Activated T-cell treated with anti-CD3 and anti-CD28 coated beads, Interleukin-2, amount 50 U/mL, for 4 hours (primary cell): ENCODE measurements at places on chromosomes 13 and 19.

DNA sequence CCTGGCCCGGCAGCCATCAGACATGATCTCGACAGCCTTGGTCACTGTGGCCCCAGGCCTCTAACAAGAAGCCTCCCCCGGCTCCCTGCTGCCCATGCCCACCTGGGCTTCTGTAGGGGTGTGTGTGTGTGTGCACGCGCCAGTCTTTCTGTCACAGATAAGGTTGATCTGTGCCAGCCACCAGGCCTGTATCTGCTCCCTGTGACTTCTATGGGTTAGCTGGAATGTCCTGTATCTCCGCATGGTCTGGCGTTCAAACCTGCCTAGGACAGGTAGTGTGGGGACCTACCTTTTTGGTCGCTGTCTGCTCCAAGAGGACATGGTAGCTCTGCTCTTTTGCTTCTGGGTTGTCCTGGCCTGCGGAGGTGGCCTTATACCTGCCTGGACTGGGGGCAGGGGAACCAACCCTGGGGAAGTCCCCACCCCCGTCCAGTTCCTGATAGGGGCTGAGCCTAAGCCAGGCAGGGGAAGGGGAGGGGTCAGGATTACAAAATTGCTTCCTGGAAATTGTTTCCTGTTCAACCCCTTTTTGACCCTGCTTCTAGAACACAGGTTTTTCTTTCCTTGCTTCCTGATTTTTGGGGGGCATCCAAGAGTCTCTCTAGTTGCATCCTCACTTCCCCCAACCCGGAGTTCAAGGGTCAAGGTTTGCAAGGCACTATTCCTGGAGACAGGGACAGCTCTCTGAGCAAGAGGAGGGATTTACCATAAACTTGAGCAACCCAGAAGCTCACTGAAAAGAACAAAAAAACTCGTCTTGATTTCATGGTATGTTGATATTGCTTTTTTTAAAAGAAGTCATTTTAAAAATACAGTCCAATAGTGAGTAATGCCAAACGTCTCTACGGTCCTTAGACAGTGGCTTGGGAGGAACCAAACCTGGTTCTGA is at the start of gene LRG1:
Gene LRG1, minus strand, starts transcription at position 344 of the 889 bp plus-strand sequence. Its CDS starts 23 bp downstream, at position 321.
- DNase-seq, result no peak

DNA sequence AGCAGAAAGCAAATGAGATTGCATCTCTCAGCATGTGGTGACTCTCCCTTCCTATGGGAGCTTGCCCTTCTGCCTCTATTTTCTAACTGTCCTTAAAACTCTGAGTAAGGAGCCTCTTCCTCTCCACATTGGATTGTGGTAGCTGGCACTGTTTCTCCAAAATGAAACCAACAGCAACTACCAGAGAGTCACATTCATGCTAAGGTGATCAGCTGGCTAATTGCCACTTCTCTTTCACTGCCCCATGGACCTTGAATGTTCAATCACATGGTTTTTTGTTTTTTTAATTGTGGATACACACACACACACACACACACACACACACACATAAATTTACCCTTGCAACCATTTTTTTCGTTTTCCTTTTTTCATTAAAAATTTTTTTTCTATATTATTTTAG is 154.7 kb upstream of the TSC22D1 start:
- no peak for DNase-seq

DNA sequence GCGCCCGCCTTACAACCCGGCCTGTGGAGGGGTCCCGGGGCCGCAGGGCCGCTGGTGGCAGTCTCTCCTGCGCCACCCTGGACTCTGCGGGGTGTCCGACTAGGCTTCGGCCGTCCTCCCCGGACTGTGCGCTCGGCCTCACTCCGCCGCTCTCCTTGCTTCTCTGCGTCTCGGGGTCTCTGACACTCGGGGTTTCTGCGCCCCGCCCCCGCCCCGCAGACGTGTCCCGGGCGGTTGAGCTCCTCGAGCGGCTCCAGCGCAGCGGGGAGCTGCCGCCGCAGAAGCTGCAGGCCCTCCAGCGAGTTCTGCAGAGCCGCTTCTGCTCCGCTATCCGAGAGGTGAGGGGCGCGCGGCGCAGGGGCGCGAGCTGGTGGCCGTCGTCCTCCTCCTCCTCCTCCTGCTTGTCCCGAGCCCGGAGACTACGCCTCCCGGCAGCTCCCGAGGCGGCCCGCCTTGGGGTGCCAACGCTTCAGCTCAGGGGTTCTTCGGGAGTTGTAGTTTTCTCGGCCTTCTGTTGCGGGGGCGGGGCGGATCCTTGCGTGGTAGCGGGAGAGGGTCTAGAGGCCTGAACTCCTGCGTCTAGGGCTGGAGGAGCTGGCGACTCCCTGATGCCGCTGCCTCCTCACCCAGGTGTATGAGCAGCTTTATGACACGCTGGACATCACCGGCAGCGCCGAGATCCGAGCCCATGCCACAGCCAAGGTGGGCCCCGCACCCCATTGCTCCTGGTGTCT is 627 bp downstream of the LIN7B start:
- peak; percentile 52 for DNase-seq

DNA sequence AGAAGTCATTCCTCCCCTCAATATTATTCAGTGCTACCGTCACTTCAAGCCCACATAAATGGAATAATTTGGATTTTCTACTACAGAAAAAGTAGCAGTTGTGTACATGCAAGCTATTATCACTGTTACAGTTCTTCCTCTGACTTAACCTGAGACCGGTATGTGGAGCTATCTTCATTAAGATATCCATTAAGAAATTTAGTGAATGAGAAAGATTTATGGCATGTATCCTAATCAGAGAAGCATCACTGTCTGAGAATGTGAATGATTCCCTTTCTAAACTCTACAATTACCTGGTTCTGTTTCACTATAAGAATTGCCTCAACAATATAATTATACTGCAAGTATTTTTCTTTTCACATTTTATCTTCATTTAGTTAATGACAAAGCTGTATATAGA is 278.7 kb downstream of the KLF5 start:
- DNase-seq, result no peak

GRCh38 chr13:112967686-112968379 is 1.2 kb upstream of the MCF2L start:
- no peak for DNase-seq

GRCh38 chr13:69496981-69497380 is 610.6 kb upstream of the ATXN8OS start:
- no peak for DNase-seq

DNA sequence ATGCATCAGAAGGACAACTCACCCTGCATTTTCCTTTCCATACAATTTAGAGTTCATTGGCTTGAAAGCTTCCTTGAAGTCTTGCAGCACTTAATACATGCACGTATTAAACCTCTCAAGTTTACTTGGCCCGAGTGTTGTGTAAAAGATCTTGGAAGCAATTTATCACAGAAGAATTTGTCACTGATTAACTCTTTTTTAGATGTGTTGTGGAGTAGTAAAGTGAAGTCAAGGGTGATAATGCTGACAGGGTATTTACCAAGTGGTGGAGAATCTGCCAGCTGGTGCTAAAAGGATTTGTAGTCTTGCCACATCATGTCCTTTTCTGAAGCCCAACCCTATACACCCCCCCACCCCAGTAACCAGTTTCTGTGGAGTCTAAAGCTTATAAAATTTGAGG is 421.0 kb upstream of the MIR17HG start:
- no peak for DNase-seq

GRCh38 chr13:73596382-73596781 is 537.6 kb downstream of the KLF5 start:
- no peak for DNase-seq

- DNase-seq, result peak; percentile 54
These were observed at the start of gene SYT5 for GRCh38 chr19:55179606-55180484. Gene SYT5, minus strand, starts transcription at chr19:55180289. Its CDS starts 1,248 bp downstream, at chr19:55179041.

DNA sequence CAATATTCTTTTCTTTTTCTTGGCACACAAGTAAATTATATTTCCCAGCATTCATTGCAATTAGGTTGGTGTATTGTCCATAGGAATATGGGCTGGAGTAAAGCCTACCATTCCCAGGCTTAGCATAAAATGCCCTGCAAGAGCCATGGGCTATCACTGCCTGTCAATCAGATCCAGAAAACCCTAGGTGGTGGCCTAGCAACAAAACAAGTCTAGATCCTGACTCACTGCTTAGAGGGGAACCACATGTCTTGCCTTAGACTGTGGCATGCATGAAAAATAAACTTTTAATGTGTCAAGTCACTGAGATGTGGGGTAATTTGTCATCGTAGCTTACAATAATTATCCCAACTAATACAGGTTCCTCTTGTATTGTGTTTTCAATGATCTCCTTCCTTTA is 16.2 kb downstream of the SOX21 start:
- no peak for DNase-seq

DNA sequence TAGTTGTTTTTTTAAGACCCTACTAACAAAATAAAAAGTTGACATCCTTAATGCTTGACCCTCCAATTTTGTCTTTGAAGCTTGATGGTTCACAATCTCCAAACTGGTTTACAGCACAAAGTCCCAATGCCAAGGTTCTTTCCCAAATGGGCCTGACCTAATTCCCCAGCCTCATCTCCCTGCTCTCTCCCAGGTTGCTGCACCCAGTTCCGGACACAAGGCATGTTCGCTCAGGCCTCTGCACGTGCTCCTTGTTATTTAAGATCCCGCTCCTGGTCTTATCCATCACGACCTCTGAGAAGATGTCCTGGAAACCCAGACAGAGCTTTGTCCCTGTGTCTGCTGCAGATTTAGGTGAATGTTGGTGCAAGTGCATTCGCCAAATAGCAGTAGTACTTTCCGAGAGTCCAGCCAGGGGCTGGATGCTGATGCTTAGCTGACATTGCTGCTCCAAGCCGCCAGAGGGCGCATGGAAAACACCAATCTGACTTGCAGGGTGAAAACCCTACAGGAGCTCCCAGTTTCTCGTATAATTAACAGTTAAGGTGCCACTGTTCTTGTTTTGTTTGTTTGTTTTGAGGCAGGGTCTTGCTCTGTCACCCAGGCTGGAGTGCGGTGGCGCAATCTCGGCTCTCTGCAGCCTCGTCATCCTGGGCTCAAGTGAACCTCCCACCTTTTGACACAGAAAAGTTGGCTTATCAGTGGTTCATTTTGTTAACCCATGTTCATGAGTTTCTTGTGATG is 18.5 kb downstream of the LYPD3 start:
- DNase-seq, result peak; percentile 80

- DNase-seq, result no peak
These were observed 39.1 kb downstream of the SLC7A9 start for GRCh38 chr19:32830231-32831014.

DNA sequence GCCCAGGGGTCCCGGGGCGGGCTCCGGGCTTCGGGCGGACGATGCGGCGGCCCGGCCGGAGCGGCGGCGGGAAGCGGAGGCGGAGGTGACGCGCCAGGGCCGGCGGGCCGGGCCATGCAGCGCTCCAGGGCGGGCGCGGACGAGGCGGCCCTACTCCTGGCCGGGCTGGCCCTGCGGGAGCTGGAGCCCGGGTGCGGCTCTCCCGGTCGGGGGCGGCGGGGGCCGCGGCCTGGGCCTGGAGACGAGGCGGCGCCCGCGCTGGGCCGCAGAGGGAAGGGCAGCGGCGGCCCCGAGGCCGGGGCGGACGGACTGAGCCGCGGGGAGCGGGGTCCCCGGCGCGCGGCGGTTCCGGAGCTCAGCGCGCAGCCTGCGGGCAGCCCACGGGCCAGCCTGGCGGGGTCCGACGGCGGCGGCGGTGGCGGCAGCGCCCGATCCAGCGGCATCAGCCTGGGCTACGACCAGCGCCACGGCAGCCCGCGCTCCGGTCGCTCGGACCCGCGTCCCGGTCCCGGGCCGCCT is 362 bp downstream of the WTIP start:
- DNase-seq, result no peak

DNA sequence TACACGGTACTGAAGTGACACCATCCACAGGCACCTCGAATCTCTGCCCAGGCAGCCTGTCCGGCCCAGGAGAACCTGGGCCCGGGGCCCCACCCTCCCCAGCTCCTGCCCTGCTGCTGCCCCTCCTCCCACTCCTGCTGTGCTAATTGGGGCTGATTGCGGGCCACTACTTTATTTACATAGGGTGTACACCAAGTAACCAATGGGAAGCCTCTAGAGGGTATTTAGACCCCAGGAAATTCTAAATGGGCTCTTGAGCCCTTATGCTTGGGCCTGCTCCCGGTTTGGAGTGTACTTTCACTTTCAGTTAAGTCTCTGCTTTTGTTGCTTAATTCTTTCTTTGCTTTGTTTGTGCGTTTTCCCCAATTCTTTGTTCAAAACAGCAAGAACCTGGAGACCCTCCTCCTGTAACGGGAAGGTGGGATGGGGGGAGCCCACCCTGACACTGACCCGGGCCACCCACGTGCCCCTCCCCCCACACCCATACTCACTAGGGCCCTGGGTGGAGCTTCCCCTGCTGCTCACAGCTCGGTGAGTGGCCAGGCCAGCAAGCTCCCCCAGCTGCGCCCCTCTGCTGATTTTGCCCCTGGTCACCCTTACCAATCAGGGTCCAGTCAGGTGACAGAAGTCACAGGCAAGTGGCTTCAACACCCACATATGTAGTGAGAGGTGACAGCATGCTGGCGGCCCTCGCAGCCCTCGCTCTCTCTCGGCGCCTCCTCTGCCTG is 9.4 kb downstream of the SCGB2B2 start:
- no peak for DNase-seq

- no peak for DNase-seq
These were observed 6.1 kb upstream of the ERVV-1 start for GRCh38 chr19:53007606-53008005.

DNA sequence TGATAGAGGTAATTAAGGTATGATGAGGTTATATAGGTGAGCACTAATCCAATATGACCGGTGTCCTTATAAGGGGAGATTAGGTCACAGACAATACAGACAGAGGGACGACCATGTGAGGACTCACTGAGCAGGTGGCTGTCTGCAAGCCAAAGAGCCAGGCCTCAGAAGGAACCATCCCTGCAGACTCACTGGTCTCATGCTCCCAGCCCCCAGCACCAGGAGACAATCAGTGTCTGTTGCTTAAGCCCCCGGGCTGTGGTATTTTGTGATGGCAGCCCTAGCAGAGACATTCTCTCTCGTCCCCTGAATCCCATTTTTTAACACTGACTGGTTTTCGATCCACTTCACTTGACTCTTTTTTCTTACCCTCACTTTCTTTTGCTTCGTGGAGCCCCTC is 51.9 kb upstream of the PABPC3 start:
- no peak for DNase-seq

DNA sequence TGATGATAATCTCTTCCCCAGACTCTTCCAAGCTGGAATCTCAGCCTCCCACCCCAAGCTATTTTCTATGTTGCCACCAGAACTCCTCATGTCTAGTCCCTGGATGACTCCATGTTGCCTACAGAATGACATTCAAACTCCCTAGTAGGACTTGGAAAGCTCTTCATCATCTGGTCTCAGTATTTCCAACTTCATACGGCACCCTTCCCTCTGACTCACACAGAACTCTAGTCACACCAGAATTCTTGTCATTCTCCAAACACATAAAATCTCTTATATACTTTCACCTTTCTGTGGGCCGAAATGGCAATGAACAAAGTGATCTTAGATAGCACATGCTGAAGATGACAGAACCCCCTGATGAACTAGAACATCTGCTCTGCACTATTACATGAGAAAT is 86.2 kb downstream of the CAB39L start:
- no peak for DNase-seq

DNA sequence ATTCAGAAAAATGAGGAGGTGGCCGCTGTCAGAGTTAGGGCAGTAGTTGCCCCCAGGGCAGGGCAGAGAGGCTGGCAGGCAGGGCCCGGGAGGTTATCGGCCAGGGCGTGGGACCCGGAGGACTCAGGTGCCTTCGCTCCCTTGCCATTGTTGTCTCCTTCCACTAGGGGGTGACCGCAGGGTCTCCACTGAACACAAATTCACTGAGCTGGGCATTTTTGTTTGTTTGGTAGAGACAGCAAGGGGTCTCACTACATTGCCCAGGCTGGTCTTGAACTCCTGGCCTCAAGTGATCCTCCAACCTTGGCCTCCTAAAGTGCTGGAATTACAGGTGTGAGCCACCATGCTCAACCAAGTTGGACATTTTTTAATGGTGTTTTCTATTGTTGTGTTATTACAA is 25.1 kb downstream of the CARS2 start:
- no peak for DNase-seq

GRCh38 chr13:103007427-103007762 is 58.8 kb downstream of the SLC10A2 start:
- no peak for DNase-seq
